ENCODE measurements at places on chromosomes 12 and 14. TPM values are rescaled to one million over a fixed set of nuclear protein-coding genes. Genes with fewer than 3 reads are reported as not detected.
A peak's percentile ranks its signal among the peaks of the same experiment; 100 is the strongest.

DNA sequence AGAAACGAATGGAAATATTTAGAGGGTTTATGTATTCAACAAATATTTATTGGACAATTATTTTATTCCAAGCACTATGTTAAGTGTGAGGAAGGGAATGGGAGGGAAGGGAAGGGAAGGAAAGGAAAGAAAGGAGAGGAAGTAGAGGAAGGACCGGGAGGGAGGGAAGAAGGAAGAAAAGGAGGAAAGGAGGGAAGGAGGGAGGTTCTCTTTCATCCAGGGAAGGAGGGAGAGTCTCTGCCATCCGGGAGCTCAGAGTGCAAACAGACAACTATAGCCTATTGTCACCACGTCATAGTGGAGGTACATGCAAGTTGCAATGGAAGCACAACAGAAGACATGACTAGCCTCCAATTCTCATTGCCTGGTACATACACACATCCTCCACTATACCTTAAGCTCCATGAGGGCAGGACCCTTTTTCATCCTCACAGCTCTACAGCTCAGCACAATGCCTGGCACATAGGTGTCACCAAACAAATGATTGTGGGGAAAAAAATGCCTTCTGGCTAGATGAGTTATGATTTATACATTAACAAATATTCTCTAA lies 48.1 kb downstream of the DAD1 start:
- H3K4me1 ChIP-seq, result peaks cover 11% of the 10 kb centered on the region
- H3K4me3 ChIP-seq, result no peak overlapping the region
- no peaks in the 10 kb centered on the region for H3K36me3 ChIP-seq
- H3K27ac ChIP-seq, result no peak overlapping the region
- no peak for DNase-seq

DNA sequence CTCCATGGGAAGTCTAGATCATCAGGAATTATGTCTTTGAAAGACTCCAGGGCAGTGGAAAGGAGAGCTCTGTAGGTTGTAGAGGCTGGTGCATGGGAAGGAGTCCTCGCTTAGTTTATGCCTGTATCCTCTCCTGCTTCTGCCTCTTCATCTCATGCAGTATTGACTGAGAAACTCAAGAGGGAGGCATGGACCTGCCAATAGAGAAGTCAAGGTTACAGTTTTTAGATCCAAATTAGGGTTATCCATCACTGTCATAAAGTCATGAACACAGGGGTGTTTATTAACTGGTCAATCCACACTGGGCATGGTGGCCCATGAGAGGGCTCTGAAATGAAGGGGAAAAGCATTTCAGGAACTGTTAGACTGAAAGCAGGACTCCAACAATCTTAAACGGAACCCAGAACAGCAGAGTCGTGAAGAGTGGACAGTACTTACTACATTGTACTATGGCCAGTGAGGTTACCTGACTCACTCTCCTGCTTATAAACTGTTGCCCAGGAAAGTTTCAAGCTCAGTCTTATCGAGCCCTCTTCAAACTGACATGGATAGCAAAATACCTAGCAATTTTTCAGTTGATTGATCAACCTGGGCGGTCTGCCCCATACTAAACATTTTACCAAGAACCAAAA lies 30.1 kb upstream of the DHRS7 start:
- no peaks in the 10 kb centered on the region for H3K36me3 ChIP-seq
- H3K4me1 ChIP-seq, result no peaks in the 10 kb centered on the region
- DNase-seq, result no peak
- no peak overlapping the region for H3K4me3 ChIP-seq
- H3K27me3 ChIP-seq, result no peaks in the 10 kb centered on the region
- no peak overlapping the region for H3K27ac ChIP-seq

DNA sequence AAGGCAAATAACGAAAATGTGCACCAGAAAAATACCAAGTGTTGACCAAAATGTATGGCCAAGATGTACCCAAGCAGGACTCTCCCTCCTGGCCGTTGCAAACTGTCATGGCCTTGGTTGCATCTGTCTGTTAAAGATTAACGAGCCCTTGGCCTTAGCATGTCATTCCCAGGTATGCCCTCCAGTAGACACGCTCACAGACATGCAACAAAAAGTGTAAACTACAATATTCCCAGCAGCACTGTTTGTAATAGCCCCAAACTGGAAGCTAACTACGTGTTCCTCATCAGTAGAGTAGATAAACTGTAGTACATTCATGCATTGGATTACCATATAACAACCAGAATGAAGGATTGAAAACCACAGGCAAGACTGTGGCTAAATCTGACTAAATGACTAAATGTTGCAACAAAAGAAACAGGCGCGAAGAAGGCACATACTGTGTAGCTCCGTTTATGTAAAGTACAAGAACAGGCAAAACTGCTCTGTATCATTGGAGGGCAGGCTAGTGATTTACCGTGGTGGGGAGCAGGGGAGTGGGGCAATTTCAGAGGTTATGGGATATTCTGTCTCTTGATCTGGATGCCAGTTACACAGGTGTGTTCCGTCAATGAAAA lies 232.8 kb upstream of the DIO3 start:
- H3K36me3 ChIP-seq, result no peaks in the 10 kb centered on the region
- no peak overlapping the region for H3K27ac ChIP-seq
- no peaks in the 10 kb centered on the region for H3K4me1 ChIP-seq
- no peaks in the 10 kb centered on the region for H3K27me3 ChIP-seq

DNA sequence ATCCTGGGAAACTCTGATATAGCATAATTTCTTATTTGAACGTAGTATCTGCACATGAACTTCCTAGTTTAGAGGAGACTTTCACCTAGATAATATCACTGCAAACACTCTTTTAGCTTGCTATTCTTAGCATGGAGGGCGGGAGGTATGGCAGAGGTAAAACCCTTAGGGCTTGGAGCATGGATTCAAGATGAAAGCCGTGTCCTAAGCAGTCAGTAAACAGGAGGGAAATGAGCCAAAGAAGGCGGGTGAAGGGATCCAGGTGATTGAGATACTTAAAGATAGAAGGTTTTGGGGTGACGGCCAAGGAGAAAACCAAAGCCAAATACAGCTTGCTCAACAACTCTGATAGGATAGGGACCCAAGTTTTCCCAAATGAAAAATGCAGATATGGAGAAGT lies 107.1 kb upstream of the BCAT1 start:
- no peaks in the 10 kb centered on the region for H3K4me1 ChIP-seq
- no peaks in the 10 kb centered on the region for H3K36me3 ChIP-seq
- no peak overlapping the region for H3K27ac ChIP-seq

- peaks cover 33% of the 10 kb centered on the region for H3K4me1 ChIP-seq
- no peak for DNase-seq
- no peak overlapping the region for H3K4me3 ChIP-seq
- H3K27me3 ChIP-seq, result no peaks in the 10 kb centered on the region
Measured at GRCh38 chr14:70916300-70916699, 9.0 kb downstream of the PCNX1 start.

DNA sequence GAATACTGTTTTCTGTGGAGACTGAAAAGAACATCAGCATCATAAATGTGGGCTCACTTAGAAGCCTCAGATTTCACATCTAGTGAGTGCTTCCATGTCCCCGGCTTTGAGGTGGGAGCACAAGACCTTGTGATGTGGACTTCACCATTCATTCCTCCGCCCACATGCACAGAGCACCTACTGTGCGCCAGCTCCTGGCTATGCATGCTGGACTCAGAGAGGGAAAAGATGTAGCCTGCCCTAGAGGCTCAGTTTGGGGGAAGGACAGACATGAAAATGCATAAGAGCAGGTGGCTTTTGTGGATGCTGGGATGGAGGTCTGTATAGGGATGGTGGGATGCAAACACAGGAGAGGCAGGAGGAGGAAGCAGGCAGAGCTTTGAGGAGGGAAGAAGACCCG lies 65.0 kb downstream of the SERPINA3 start:
- no peaks in the 10 kb centered on the region for H3K36me3 ChIP-seq
- no peaks in the 10 kb centered on the region for H3K4me1 ChIP-seq
- H3K27me3 ChIP-seq, result no peaks in the 10 kb centered on the region
- H3K27ac ChIP-seq, result no peak overlapping the region
- no peak overlapping the region for H3K4me3 ChIP-seq

DNA sequence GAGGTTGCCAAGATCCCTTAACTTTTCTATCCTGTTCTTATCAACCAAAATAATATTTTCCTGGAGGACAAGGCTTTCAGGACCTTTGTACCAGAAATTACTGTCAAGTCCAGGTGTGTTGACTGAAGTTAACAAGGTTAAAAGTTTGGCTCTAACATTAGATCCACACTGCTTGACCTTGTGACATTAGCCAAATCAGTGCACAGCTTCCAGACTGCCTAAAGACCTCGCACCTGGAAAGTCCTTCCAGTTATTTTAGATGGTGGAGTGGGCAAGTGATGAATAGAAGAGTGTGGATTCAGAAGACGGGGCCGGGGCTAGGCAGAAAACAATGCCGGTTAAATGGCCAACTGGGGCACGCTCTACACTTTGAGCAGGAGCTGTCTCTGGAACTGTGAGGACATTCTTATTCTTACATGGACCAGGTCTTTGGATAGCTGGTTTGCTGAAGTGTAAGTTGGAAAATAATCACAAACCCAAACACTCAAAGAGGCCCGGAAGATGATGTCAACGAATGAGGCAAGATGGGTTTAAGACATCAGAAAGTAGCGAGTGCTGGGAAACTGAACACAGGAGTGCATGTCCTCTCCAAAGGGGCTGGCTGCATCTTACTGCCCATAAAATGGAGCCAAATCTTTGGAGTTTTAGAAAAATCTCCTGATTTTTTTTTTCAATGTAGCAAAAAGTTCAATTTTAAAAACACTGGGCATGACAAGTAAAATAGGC lies 56.3 kb downstream of the NIN start:
- peak overlapping the region; percentile 37 for H3K4me3 ChIP-seq
- H3K27ac ChIP-seq, result peak overlapping the region; percentile 79
- no peaks in the 10 kb centered on the region for H3K27me3 ChIP-seq
- peaks cover 3% of the 10 kb centered on the region for H3K36me3 ChIP-seq
- H3K4me1 ChIP-seq, result peaks cover 54% of the 10 kb centered on the region

- H3K27me3 ChIP-seq, result no peaks in the 10 kb centered on the region
- DNase-seq, result no peak
- no peak overlapping the region for H3K4me3 ChIP-seq
- no peaks in the 10 kb centered on the region for H3K4me1 ChIP-seq
- no peak overlapping the region for H3K27ac ChIP-seq
Measured at GRCh38 chr12:3951380-3952135, 78.4 kb upstream of the PARP11 start.

The CLEC12A gene
- total RNA-seq, result 0.42 TPM
